ENCODE measurements at places on chromosomes 5 and 9. TPM values are rescaled to one million over a fixed set of nuclear protein-coding genes. Genes with fewer than 3 reads are reported as not detected.

Gene FOXD1
- not detected for total RNA-seq

Gene SPATA31C1
- total RNA-seq: not detected

Gene PCDHB13
- total RNA-seq: not detected

Gene SLC36A3
- total RNA-seq: not detected

Gene ADAMTSL1
- total RNA-seq: not detected

Gene PCDHB10
- not detected for total RNA-seq

Gene LRRC14B
- total RNA-seq: not detected

Gene MARCHF11
- total RNA-seq: not detected

Gene PCDHAC1
- total RNA-seq: not detected

Gene UBE2R2
- 24.5 TPM for total RNA-seq

Gene PCDHA7
- not detected for total RNA-seq

Gene TTC23L
- not detected for total RNA-seq

Gene AFAP1L1
- 0.47 TPM for total RNA-seq

Gene CKMT2
- 0.27 TPM for total RNA-seq

Gene PPIP5K2
- 45.6 TPM for total RNA-seq

Gene PRXL2C
- 25.4 TPM for total RNA-seq

DNA sequence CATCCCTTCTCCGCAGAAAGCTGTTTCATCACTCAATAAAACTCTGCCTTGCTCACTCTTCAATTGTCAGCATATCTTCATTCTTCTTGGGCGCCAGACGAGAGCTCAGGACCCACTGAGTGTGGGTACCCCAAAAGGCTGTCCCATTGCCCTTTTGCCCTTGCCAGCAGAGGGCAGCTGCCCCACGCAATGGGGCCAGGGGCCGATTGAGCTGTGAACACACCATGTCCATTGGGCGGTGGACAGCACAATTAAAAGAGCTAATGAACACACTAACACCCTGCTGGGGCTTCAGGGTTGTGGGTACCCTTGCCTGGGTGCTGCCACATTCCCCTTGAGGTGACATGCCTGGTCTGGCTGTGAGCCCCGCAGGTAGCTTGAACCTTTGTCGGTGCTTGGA, 487.2 kb upstream of the NUDT12 start:
- no peak for DNase-seq

- no peak for DNase-seq
Observed at GRCh38 chr5:112388739-112389138, 30.3 kb downstream of the EPB41L4A start.

DNA sequence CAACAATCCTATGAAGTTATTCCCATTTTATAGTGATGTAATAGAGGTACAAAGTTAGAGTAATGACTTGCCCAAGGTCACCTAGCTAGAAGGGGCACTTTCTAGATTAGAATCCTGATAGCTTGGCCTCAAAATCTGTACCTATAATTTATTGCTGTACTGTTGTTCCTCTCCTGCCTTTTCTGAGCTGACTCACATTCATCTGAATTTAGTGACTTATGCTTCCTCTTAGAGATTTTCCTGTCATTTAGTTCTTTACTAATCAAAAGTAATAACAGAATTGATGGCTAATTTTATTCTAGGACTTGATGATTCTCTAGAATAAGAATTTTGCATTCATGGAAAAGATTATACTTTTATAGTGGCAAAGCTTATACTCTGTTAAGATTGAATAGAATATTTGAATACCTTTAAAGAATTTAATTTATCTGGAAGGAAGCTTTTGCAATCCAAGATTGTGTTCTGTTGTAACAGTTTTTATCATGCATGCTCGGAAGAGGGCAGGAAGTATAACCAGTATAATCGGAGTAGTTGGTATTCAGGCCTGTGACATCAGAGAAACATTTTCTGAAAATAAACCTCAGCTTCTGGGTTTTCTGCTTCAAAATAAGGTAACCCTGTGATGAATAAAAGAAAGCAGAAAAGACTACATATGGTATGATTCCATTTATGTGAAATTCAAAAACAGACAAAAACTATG, 21.3 kb downstream of the CYSTM1 start:
- DNase-seq: no peak

GRCh38 chr5:55850839-55851674, at the start of gene IL31RA:
TSS of gene IL31RA (plus strand) at chr5:55851357. CDS start at chr5:55851571, 214 bp downstream.
- DNase-seq: no peak

GRCh38 chr5:148829248-148829594, 2.8 kb downstream of the ADRB2 start:
- DNase-seq: no peak

- no peak for DNase-seq
Observed at GRCh38 chr9:35538361-35539234, 48.7 kb downstream of the RUSC2 start.

GRCh38 chr5:158990979-158991775, 108.5 kb downstream of the EBF1 start:
- DNase-seq: no peak

GRCh38 chr5:148939676-148940075, 113.3 kb downstream of the ADRB2 start:
- DNase-seq: no peak

- DNase-seq: no peak
Observed at GRCh38 chr9:77677957-77678535, 29.9 kb upstream of the GNA14 start.

GRCh38 chr5:14476786-14477435, 104.7 kb upstream of the OTULINL start:
- DNase-seq: no peak

GRCh38 chr9:75739884-75740611, 150.4 kb upstream of the PCSK5 start:
- no peak for DNase-seq

DNA sequence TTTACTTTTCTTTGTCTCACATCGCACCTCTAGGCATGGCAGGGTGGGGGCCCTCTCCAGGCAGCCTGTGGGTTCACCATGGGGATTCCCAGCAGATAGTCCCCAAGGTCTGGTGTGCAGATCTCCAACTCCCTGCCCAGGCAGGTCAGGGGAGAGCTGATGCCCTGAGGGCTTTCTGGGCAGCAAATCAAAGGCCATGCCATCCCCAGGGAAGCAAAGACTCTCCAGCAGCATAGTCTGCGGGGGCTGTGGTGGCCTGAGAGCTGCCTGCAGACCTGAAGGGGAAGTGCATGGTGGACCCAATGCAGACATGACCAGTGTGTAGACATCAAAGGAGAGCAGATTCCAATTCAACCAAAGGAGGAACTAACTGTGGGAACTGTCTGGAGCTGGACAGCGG, 7.7 kb downstream of the NEURL1B start:
- no peak for DNase-seq

DNA sequence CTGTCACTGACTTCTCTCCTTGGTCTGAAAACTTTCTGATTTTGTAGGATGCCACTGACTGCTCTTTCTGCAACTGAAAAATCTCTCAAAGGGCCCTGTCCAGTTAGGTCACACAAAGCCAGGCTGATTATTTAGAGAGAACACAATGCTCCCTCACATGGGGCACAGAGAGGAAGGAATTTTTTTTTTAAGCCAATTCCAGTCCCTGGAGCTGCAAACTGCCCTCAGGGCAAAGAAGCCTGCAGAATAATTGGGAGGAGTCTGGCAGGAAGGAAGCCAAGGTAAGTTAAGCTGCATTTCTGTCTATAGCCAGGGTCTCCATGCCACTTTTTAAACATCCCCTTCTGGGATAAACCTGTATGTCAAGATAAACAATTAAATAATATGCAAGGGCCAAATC, 305.5 kb downstream of the ZSWIM6 start:
- no peak for DNase-seq

DNA sequence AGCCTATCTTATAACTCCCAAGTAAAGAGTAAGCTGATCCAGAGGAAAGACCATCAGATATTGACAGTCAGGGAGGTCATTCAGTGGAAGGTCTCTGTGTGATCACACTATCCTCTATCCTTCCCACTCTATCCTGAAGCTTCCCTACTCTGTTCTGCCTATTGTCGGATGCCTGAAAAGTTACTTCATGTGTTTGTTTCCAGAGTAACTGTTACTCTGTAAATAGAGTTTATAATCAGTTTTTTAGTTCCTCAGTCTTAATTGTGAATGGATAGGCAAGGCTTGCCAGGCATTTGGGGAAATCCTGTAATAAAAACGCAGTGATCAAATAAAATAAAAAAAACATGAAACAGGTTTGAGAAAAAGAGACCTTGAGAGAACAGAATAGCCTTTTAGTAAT, 79.8 kb downstream of the XRCC4 start:
- DNase-seq: no peak

GRCh38 chr9:37029776-37030610, 4.1 kb downstream of the PAX5 start:
- no peak for DNase-seq

- DNase-seq: no peak
Observed at GRCh38 chr5:150356575-150357294, 762 bp upstream of the TCOF1 start.

DNA sequence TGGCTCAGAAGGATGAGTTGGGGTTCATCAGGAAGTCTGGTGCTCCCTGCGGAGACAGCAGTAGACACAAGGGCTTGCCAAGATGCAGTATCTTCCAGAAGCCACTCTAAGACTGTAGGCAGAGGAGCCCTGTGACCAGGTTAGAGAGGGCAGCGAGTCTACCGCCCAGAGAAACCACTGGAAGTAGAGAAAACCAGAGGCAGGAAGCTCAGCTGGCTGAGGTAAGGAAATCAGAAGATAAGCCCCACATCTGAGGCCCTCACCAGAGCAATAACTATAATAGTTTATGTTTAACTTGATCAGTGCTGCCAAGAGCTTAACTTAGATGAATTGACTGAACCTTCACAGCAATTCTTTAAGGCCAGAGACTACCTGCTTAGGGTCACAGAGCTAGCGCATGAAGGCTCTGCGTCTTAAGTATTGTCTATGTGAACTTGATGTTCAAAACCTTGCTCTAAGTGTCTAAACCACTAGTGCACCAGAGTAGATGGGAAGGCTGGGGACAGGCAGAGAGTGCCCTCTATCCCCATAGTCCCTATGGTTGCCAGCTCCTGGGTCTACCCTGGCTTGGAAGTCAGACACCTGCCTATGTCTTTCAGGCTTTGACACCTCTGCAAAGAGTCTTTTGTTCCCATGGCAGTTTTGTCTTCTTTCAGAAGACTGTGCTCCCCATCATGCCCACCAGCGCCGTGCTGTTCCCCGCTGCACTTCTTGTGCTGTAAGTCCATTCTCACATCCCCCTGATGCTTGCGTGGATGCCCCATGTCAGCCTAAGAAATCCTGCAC, 228.2 kb upstream of the KLF4 start:
- no peak for DNase-seq

DNA sequence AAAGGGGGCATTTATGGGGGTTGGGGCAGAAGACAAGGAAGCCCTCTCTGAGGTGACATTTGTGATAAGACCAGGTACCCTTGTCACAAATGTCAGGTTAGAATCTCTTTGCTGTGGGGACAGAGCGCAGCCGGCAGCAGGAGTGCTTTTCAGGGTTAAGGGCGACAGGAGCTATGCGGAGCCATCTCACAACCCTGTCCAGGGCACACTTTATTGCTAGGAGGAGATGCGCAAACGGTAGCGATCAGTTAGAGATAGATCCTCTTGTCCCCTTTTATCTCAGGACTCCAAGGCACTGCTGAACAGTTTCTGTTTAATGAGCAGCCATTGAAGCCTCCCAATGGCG, 438 bp upstream of the LAMC3 start:
- no peak for DNase-seq

DNA sequence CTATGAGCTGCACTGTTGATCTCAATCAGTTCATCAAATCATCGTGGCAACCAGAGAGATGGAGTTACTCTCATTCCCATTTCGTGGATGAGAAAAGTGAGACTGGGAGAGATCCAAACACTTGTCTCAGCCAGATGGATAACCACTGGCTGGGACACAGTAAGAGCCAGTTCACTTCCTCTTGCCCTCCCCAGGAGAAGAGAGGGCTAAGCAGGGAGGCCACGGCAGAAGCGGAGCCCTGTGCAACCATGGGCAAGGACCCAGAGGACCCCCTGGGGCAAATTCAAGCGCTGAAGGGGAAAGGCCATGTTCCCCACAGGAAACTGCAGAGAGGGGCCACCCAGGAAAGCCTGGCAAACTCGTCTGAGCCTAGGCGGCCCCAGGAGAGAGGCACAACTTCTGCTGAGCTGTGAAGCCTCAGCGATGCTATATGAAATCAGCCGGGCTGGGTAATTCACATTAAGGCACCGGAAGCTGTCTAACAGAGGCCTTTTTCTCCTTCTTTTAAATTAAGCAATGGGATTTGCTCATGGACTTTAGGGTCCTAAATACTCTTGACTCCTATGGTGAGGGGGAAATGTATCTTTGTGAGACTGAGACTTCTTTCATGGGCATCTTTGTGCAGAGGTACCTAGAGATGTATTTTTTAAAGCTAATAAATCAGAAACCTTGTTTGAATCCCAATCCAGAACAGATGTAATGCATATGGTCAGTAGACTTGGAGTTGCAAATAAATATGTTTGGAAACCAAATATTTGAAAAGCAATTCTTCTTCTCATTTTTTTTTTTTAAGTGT, 137.1 kb upstream of the SMIM23 start:
- DNase-seq: no peak

- DNase-seq: no peak
Observed at GRCh38 chr5:118752969-118753368, 235.4 kb downstream of the DTWD2 start.

DNA sequence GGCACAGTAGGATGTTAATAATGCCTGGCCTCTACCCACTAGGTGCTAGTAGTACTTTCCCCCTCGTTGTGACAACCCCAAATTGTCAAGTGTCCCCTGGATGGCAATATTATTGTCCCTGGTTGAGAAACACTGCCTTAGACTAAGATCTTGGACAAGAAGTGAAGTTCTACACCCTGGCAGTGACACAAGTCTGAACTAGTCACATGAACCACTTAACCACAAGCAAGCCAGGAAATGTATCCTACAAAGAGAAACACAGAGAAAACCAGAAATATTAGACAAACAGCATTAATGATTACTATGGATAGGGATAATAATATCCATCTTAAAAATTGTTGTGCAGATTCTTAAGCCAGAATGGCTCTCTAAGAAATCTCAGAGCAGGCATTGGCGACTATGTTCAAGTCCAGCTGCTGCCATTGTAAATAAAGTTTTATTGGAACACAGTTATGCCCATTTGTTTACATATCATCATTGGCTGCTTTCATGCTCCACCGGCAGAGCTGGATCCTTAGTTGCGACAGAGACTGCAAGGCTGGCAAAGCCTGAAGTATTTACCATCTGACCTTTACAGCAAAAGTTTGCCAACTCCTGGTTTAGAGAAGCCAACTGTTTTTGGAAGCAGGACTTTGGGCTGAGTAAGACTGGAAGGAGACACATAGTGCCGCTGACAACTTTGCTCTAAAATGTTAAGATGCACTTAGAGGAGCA, 80.8 kb downstream of the NTRK2 start:
- DNase-seq: no peak

Measured in CD4-positive, alpha-beta T cell (primary cell).